CD8-positive, alpha-beta T cell (primary cell): ENCODE measurements at places on chromosomes 3 and 15.
A peak's percentile ranks its signal among the peaks of the same experiment; 100 is the strongest.

DNA sequence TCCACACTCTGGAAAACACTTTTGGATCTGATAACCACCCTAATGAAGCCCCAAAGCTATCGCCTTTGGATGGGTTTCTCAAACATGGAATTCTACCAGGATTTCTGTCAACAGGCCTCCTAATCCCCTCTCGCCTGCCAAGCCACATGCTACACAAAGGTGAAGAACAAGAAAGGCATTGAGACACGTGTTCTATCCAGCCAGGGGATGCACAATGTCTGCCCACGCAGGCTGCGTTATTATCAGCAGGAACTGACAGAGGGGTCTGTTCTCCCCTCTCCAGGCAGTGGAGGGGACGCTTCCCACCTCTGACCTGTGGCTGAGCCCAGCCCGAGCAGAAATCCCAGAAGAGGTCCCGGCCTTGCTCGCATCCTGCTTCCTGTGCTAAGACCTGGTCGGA lies 45.4 kb upstream of the THBS1 start:
- no peak for DNase-seq

GRCh38 chr3:23182996-23183513 lies 20.1 kb upstream of the UBE2E2 start:
- no peak for DNase-seq

DNA sequence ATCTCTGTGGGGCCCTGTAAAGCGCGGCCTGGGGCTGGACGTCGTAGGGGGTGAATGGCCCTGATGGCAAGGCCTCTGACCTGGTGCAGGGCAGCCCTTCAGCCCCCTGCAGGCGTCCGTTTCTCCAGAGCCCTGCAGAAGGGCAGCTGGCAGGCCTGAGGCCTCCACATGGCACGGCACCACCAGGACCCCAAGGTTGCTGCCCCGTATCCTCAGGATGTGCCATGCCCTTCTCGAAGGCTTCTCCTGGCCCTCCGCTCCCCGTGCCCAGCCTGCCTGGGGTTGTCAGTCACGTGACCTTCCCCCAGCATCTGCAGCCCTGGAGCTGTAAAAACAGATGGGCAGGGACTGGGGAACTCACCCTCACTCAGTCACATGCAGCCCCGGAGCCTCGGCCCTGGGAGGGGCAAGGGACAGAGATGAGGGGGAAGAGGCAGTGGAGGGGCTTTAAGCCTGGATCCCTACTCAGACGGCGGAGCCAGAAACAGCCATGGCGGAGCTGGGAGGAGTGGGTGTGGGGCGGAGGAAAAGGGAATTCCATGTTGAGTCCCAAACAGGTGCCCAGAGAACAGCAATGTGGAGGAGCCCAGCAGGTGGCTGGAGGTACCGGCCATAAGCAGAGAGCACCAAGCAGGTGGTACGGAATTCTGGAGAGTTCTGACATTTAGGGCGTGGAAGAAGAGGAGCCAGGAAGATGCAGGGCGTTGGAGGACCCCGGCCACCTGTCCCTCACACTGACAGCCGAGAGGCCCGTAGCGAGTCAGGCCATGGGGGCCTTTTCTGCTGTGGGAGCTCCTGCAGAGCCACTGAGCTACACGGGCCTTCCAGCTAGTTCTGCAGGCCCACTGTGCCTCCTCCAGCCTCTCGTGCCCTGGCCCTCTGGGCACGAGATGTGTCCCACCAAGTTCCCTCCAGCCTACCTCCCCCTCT lies 193.1 kb downstream of the XXYLT1 start:
- no peak for DNase-seq

DNA sequence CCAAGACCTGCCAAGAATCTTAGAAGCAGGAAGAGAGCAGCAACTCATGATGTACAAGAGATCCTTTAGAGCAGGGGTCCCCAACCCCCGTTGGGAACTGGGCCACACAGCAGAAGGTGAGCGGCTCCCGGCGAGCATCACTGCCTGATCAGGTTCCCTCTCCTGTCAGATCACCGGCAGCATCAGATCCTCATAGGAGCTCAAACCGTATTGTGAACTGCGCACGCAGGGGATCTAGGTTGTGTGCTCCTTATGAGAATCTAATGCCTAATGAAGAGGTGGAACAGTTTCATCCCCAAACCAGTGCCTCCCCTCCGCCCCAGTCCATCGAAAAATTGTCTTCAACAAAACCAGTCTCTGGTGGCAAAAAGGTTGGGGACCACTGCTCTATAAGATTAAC lies 13.8 kb downstream of the SLC41A3 start:
- DNase-seq = no peak

DNA sequence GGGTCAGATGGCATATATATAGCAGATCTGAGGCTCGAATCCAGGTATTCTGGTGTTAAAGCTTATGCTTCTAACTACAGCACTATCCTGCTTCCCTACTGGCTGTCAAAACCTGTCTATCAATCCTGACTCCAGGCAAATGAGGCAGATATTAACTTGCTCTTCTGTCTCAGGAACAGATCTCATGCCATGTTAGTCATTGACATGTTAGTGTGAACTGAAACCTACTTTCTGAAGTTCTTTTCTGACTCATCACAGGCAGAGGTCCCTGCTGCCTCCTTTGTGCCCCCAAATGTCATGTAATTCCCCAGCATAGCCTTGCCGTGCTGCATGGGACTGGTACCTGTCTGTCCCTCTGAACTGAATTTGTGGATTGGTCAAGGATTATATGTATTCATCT lies 125.0 kb upstream of the SMAD3 start:
- no peak for DNase-seq

DNA sequence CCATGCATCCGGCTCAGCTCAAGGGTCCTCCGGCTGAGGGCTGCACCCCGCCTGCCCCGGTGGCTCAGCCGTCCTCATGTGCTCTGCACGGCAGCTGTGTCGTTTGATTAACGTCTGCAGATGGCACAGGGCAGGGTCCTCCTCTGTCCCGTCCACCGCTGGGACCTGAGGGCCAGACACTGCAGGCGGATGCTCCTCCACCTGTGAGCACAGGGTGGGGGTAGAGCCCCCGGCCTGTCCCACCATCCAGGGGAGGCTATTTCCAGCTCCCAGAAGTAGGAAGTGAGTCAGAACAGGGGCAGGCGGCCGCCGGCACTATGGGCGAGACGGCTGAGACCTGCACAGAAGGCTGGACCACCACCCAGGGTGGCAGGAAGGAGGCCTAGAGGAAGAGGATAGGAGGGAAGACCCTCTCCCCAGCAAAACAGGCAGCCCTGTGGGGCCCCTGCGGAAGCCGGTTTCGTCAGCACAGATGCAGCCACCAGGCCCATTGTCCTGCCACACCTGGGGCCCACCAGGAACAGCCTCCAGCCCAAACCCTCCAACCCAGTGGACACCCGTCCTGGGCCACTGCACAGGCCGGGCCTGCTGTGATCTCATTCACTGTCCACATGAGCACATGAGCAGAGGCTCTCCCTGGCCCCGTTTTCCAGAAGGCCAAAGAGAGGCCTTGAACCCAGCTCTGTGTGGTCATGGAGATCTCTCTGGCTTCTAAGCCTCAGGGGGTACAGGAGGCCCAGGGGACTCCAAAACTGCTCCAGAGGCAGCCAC lies 12.6 kb upstream of the PLXND1 start:
- DNase-seq = no peak

GRCh38 chr3:66642019-66642418 lies 141.2 kb upstream of the LRIG1 start:
- DNase-seq = no peak

GRCh38 chr15:43915631-43916325 lies 89.0 kb downstream of the WDR76 start:
- no peak for DNase-seq

DNA sequence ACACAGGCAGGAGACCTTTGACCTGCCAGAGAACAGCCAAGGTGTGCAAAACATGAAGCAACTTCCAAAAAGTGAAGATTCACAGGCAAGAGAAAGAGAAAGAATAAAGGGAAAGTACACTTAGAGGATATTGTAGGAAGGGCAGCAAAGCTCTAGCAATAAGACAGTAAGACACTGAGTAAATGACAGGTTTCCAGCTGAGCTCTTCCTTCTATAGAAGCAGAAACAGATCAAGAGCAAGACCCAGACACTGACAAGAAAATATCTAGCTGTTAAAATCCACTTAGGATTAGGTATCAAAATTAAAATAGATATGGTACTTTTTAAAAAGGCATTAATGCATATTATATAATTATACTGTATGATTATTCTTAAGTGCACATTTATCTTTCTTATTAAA lies 333.4 kb downstream of the RAP2B start:
- no peak for DNase-seq

- no peak for DNase-seq
These were observed 120.6 kb upstream of the SPATA12 start for GRCh38 chr3:56939834-56940233.

GRCh38 chr15:89806559-89807550 lies 7.8 kb downstream of the ANPEP start:
- DNase-seq = no peak

DNA sequence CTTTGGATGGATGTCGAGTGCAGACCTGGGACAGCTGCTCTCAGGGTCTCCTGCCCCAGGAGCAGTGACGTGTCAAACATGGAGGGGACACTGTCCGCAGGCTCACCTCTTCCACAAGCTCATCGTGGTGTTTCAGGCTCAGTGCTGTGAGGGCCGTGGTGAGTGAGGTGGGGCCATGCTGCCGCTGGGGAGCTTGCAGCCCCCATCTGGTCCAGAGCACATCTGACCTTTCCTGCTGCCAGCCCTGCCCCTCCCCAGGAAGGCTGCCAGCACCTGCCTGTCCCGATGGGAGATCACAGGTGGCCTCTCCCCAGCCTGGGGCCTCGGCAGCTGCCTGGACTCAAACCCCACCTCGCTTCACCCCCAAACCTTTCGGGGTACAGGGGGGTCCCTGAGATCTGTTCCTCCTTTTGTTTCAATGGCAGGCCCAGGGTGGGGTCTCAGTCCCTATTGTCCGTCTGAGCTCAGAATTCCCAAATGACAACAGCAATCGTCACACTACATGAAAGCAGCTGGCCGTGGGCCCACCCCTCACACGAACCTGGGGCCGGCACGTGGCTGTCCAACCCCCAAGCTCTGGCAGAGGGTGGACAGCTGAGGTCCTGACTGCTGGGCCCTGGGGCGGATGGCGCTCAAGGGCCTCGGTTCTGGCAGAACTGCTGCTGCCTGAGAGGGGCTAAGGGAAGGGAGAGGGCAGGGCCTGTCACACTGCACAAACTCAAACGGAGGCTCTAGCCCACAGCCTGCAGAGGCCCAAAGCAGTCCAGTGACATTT lies 65.0 kb upstream of the RPL32 start:
- DNase-seq = no peak

- peak; percentile 34 for DNase-seq
These were observed 41.2 kb downstream of the RGMA start for GRCh38 chr15:93047621-93048425.

- no peak for DNase-seq
These were observed 24.2 kb downstream of the DENND4A start for GRCh38 chr15:65767895-65768294.

- DNase-seq = no peak
These were observed 108.8 kb downstream of the ARRDC4 start for GRCh38 chr15:98069256-98069655.

- DNase-seq = peak; percentile 54
These were observed 6.7 kb downstream of the NANOGP8 start for GRCh38 chr15:35078221-35078915.

- no peak for DNase-seq
These were observed 101.5 kb downstream of the SHQ1 start for GRCh38 chr3:72746430-72747411.

DNA sequence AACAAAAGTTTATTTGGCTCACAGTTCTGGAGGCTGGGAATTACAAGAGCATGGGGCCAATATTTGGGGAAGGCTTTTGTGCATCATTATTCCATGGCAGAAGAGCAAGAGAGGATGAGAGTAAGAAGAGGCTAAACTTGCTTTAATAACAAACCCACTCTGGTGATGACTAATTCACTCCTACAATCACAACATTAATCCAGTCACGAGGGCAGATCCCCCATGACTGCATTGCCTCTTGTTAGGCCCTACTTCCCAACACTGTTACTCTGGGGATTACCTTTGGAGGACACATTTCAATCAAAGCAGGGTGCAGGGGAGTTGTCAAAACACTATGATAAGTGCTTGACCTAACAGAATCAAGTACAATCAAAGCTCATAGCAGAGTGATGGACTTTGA lies 181.7 kb downstream of the BBX start:
- no peak for DNase-seq

DNA sequence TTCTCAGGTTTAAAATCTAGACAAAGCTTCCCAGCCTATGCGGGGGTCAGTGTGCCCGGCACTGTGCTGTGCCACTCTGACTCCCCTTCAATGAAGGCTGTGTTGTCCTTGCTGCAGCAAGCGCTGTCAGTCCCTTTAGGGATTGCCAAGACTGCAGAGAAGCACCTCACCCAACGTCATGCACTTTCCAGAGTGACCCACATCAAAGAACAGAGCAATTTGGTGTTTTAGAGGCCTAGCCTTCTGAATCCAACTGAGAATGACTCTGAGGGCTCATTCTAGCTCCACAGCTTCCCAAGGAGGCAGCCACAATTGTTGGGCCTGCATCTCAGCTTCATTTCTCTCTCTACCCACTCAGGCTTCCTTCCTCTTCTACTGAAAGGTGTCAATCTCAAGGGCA lies 26.4 kb downstream of the SLC9A9 start:
- no peak for DNase-seq

- no peak for DNase-seq
These were observed 2.1 kb downstream of the RIOX2 start for GRCh38 chr3:97970156-97970555.

DNA sequence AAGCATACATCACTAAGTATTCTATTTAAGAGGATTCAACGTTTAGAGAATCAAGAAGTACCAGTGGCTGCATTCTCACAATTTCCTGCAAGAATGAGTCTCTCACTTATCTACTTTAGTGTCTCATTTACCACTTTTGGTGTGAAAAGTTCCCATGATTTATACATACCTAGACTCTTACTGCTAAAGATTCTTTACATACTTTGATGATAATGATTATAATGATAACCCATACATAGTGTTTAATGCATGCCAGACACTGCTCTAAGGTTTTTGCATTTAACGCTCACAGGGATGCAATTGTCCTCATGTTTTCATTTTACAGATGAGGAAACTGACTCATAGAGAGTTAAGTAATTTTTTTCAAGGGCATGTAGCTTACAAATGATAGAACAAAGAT lies 133.6 kb downstream of the TMEM108 start:
- no peak for DNase-seq

- DNase-seq = no peak
These were observed 32.5 kb downstream of the IGSF10 start for GRCh38 chr3:151428386-151428785.

DNA sequence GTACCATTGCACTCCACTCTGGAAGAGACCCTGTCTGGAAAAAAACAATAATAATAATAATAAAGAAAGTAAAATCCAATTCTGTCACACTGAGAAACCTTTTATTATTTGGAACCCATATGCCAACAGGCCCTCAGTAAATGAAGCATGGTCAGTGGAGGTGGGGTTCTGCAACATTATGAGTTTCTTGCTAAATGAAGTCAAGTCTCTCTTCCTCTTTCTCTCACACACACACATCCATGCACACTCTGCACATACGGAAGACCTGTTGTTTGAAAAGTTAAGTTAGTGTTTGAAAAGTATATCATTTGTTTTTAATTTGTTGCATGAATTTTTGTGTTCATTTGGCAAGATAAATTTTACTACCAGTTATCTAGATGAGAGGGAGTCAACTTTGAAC lies 27.8 kb downstream of the GAP43 start:
- no peak for DNase-seq
